ENCODE measurements at places on chromosomes 3 and 15.

DNA sequence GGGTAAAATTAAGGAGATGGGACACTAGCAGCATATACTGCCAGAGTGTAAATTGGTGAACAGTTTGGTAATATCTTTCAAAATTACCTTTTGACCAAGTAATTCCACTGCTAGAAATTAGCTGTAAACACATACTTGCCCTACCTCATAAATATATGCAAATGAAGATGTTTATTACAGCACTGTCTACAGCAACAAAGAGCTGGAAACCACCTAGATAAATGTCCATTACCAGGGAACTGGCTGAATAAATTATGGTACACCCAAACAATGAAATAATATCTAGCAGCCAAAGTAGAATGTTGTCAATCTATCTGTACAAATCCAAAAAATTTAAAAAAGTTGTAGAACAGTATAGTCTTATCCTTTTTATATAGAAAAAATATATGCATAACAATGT lies 105.9 kb upstream of the FAM3D start:
- no peak for DNase-seq

DNA sequence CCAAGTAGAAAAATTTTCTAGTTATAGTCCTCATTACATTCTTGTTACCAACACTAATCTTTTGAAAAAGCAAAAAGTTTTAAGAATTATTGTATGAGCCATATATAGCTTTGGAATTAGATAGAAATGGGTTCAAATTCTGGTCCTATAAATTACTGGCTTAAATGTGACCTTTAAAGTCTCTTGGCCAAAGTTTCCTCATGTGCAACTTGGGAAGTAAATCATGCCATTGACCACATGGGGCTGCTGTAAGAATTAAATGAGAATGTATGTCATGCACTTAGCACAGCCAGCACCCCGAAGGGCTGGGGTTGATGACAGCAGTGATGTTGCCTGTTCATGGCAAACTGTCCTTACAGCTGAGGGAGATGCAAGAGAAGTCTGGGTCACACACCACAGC lies 108.3 kb downstream of the TOP2B start:
- DNase-seq, result no peak

- no peak for DNase-seq
Measured at GRCh38 chr15:73907035-73907408, 19.2 kb upstream of the LOXL1 start.

DNA sequence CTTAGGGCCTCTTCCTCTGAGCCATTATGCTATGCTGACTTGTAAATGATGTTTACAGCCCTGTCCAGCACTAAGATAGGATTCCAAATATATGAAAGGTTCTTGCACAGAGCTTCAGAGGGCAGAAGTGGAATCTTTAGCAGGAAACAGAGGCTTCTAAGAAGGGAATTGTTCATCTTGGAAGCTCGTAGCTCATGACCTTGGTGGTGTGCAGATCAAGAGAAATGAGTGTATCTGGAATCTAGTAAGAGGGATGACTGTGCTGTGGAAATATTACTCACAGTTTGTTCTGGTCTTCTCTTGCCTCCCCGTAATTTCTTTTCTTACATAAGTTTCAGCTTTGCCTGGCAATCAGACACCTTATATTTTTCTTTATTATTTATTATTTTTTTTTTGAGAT lies 175.8 kb downstream of the SPATA16 start:
- DNase-seq, result no peak

DNA sequence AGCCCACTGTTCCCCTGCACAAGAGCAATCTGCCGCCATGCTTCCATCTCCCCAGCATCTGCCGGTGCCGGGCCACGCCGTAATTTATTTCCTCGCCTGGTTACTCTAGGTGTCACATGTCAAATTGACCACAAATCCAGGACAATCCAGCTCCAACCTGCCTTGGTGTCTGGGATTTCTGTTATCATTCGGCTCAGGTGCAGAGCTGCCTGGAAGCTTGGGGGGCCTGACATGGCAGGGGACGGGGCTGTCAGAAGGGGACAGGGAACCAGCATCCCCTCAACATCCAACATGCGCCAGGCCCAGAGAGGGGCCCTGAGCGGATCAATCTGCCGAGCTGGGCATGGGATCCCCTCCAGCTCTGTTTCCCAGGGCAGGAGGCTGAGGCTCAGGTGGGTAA lies 47.9 kb downstream of the HMCES start:
- DNase-seq, result no peak

- no peak for DNase-seq
Measured at GRCh38 chr3:53978386-53978785, 86.7 kb upstream of the SELENOK start.

DNA sequence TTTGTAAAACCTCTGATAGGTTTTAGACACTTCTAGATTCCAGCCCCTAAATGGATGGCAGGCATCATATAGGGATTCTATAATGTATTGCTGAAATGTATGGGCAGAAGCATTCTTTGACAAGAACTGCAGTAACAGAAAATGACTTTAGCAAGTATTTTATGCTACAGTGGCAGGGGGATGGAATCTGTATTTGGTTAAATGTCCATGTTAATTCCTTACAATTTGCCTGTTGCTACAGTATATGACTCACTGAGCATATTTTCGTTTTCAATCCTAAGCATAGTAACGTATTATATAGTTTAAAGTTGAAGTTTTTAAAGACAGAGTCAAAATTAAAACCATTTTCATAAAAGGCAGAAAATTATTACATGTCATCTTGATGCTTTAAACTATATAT lies 150.1 kb downstream of the MEX3B start:
- DNase-seq, result no peak

DNA sequence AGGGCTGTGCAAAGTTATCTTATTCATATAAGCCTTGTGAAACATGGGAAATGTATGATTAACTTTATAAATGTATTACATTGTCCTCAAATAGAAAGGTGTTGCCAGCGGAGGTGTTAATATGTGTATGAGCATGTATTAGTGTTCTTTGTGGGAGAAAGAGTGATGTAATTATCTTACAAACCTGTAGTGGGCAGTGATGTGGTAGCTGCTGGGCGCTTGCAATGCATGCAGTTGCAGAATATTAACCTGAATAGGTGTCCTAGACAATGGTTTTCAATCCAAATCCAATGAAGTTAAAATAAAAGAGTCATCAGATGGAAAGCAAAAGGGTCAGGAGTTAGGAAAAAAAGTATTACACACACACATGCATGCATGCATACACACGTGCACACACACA lies 881.3 kb upstream of the CADM2 start:
- no peak for DNase-seq

- DNase-seq, result peak; percentile 81
Measured at GRCh38 chr3:45224824-45225464, 1.1 kb downstream of the TMEM158 start.

DNA sequence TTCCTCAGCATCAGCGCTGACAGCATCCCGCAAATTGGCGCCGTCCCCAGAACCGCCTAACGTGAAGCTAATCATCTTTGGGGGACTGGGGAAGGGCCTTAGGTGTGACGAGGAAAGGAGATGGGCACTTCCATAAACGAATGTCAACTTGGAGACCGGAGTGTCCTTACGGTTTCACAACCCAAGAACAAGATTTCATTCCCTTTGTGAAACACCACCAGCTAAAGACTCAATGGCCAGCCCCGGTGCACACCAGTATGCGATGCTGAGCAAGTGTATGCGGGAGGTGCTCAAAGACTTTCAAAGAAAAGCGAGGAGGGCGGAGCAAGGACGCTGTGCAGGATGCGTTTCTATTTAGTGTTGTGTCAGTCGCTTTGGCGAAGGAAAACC lies 759 bp upstream of the TTBK2 start:
- DNase-seq, result peak; percentile 78

GRCh38 chr3:71702131-71703024 lies 22.8 kb downstream of the EIF4E3 start:
- DNase-seq, result no peak

- no peak for DNase-seq
Measured at GRCh38 chr3:28348265-28348628, 274 bp upstream of the ZCWPW2 start.

GRCh38 chr3:166029507-166029906 lies 192.3 kb upstream of the BCHE start:
- no peak for DNase-seq

DNA sequence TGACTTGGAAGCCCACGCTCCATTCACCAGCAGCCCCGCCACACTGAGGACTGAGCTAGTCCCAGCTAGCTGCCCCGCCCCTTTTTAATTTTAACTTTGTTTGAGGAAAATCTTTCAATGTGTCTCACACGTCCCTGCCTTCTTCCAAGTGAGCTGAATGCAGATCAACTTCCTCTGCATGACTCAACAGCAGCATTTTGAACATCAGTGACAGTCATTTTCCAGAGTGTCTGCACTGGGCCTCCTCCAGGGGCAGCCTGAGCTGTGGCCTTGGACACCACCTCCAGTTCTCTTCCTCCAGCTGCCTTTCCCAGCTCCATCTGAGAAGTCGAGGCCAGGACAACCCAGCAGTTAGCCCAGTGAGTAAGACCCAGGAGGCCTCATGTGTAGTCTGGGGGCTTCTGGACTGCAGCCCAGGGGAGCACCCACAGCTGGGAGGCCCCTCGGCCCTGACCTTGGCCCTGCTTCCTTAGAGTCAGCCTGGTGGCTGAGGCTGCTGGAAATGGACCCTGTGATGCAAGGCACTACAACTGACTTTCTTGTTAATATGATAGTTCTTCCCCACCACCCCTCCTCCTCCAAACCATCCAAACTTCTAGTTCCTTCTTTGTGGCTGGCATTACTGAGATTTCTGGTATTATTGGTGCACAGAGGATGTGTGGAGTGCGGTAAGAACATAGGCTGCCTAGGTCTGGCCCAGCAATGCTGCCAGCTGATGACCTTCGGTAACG lies 21.4 kb upstream of the ESYT3 start:
- peak; percentile 26 for DNase-seq

DNA sequence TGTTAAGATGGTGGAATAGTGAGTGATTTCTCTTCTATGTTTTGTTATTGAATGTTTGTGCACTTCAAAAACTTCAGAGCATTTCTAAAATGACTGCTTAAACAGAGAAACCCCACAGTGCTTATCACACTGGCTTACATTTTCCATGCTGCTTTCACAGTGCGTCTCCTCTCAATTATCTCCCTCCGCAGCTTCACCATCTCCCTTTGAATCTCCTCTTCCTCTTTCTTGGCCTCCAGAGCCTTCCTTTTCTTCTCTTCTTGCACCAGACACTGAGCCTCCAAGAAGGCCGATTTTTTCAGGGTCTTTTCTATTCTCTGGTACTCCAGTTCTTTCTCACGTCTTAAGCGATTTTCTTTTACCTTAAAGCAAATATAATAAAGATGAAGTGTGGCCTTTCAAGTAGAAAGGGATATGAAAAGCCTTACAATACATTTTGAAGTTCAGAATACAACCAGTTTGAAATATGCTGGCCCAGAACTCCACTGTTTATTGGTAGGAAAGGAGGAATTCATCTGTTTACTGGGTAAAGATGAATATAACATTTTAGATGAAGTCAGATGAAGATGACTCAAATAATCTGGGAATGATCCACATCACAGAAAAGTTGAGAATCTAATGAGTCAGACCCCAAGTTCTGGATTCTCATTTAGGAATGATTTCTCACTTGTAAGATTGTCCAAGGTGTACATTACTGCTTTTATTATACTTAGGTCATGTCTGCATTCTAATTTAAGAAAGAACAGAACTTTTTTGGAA lies 21.4 kb downstream of the CCDC191 start:
- DNase-seq, result no peak

DNA sequence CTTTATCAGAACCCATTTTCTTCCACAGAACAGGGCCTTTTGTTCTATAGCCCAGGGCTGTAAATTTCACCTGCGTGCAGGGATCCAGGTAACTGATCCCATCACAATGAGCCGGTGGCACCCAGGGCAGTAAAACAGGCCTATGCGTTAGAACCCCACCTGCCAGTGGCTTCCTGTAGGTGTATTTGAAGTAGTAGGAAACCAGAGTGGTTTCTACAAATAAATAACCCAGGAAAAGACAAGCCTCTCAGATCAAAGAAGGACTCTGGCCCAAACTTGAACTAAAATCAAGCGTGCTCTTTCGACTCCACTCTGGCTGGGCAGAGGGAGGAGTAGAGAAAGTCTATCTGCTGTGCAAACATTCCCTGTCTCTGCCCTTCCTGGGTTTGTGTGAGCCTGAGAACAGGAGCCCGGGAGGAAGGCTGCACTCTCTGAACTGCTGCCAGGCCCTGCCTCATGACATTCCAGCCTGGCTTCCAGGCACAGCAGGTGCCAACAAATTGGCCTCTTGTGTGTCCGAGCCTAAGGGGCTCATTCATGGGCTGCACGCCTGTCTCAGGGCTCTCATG lies 77.7 kb downstream of the CEMIP start:
- DNase-seq, result no peak

GRCh38 chr3:17552351-17552750 lies 190.1 kb downstream of the TBC1D5 start:
- no peak for DNase-seq

- no peak for DNase-seq
Measured at GRCh38 chr3:115217678-115218451, 70.8 kb upstream of the ZBTB20 start.
